ENCODE measurements at places on chromosomes 1 and 21.

GRCh38 chr1:41498391-41498790 is 13.9 kb upstream of the EDN2 start:
- no peak for DNase-seq
- no peaks in the 10 kb centered on the region for H3K27me3 ChIP-seq
- H3K27ac ChIP-seq: peak overlapping the region; percentile 75
- H3K36me3 ChIP-seq: no peaks in the 10 kb centered on the region
- no peak overlapping the region for H3K4me3 ChIP-seq

DNA sequence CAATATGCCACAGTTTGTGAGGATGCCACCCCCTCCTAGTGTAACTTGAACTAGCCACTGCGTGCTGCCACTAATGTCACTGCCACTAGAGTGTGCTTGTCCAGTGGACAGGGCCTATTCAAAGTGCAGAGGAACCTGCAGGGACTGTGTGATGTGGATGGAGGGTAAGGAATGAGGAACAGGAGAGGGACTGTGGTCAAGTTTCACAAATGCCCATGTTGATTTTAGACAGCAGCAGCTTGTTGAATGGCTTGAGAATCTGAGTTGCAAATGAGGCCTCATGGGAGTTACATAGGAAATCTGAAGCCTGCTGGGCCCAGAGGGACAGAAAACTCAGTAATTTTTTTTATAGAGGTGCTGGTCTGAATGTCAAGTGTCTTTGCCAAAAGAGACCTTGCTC is 112.3 kb downstream of the HHAT start:
- no peak overlapping the region for H3K27ac ChIP-seq
- H3K4me1 ChIP-seq: no peaks in the 10 kb centered on the region
- peaks cover 5% of the 10 kb centered on the region for H3K36me3 ChIP-seq
- no peak overlapping the region for H3K4me3 ChIP-seq

DNA sequence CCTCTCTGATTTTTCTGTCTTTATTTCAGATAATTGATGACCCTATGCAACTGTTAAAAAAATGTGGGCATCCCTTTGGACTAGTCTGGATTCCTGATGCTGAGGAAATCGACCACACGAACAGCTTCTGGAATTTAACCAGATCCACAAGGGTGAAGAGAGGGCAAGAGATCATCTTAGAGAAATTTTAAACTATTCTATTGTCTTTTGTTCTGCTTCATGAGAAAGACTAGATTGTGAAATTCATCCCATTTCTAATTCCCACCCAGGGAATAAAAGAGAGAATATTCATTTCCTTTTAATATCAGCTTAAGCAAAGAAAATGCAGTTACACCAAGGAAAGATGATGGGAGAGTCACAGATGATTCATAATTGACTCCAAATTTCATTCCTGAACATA is 71.8 kb downstream of the DUSP10 start:
- no peak for DNase-seq
- H3K36me3 ChIP-seq: no peaks in the 10 kb centered on the region
- no peaks in the 10 kb centered on the region for H3K4me1 ChIP-seq
- H3K27ac ChIP-seq: no peak overlapping the region

DNA sequence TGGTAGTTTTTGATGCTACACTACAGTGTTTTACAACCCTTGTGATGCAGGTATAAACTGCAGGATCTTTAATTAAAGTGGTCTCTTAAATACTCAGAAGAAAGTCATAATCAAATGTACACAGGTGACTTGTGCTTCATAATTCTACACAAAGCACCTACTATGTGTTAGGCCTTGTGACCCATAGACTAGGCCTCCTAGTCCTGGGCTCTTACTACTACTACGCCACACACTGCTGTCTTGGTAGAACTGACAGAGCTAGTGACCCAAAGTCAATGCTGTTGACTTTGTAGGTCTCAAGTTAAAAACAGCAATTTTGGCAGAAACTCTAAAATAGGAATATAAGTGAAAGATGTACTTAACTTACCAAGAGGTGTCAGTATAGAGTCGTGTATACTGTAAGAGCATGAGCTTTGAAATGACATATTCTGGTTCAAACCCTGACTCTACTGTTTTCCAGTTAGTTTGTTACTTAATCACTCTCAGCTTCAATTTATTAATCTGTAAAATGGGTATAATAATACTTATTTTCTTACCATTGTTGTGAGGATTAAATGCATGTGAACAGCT is 48.6 kb upstream of the LMO4 start:
- H3K27me3 ChIP-seq: no peaks in the 10 kb centered on the region
- H3K27ac ChIP-seq: no peak overlapping the region
- no peak overlapping the region for H3K4me3 ChIP-seq
- H3K4me1 ChIP-seq: no peaks in the 10 kb centered on the region
- DNase-seq: no peak

DNA sequence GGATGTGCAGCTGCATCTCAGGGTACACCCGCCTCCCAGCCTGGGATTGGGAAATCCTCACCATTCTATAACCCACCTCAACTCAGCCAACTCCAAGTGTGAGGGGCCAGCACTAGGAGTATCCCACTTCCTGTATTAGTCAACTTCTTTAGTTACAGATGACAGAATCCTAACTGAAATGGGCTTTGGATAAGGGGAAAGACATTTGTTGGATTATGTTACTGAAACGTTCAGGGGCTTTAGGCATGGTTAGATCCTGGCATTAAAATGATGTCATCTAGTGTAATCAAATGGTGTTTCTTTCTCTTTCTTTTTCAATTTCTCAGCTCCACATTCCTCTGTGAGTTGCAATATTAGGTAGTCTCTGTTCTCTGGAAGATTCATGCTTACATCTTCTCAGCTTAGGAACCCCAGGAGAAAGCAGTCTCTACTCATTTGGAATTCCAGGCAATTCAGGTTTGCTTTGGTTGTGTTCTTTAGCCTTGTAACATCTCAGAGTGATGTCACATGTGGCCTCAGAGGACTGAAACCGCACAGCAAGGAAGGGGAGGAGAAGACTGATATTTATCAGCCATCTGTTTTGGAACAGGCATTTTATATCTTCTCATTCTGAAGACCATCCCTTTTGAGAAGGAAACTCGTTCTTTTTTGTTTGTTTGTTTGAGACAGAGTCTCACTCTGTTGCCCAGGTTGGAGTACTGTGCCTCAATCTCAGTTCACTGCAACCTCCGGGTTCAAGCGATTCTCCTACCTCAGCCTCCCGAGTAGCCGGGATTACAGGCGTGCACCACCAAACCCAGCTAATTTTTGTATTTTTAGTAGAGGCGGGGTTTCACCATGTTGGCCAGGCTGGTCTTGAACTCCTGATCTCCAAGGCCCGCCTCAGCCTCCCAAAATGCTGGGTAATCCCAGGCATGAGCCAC is 18.9 kb upstream of the TMEM54 start:
- H3K27ac ChIP-seq: no peak overlapping the region
- no peaks in the 10 kb centered on the region for H3K27me3 ChIP-seq
- H3K4me3 ChIP-seq: no peak overlapping the region
- no peaks in the 10 kb centered on the region for H3K36me3 ChIP-seq
- DNase-seq: no peak

GRCh38 chr1:20123722-20124455 is 4.6 kb upstream of the PLA2G2D start:
- no peak for DNase-seq
- no peaks in the 10 kb centered on the region for H3K36me3 ChIP-seq
- no peak overlapping the region for H3K4me3 ChIP-seq
- no peaks in the 10 kb centered on the region for H3K27me3 ChIP-seq
- no peaks in the 10 kb centered on the region for H3K4me1 ChIP-seq

DNA sequence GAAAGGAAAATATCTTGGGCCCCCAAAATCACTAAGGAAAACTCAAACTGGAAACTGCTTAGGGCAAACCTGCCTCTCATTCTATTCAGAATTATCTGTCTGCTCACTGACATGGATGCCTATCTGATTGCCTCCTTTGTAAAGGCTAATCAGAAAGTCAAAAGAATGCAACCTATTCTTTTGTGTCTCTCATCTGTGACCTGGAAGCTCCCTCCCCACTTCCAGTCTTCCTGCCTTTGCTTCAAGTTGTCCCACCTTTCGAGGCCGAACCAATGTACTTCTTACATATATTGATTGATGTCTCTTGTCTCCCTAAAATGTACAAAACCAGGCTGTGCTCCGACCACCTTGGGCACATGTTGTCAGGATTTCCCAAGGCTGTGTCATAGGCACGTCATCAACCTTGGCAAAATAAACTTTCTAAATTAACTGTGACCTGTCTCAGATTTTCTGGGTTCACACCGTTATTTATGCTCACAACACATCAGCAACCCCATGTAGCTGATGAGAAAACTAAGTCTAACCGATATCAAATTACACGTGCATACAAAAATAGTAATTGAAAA is 302.3 kb upstream of the NRIP1 start:
- no peaks in the 10 kb centered on the region for H3K36me3 ChIP-seq
- no peak overlapping the region for H3K4me3 ChIP-seq
- no peaks in the 10 kb centered on the region for H3K4me1 ChIP-seq
- H3K27me3 ChIP-seq: no peaks in the 10 kb centered on the region

DNA sequence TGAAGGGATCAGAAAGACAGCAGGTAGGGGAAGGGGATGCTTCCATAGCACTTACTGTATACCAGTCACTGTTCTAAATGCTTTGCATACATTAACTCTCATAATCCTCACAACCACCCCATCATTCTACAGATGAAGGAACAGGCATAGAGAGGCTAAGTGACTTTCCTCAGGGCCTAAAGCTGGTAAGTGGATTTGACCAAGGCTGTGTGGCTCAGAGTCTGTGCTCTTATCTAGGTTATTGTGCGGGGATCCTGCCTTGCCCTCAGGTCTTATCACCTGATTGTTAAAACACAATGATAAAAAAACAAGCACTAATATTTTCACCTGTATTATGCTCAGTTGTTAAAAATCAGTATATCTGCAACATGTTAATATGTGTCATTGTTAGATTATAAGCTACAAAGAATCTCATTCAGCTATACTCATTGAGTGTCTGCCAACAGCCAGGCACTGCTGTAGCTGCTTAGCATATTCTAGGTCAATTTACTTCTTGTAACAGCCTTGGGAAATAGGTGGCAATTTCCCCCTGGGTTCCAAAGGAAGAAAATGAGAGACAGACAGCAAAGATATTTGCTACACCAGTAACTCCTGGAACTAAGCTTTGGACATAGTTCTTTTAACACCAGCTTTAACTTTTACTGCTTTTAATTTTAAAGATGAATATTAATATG is 38.6 kb upstream of the RBM15 start:
- no peaks in the 10 kb centered on the region for H3K27me3 ChIP-seq
- no peak for DNase-seq
- no peaks in the 10 kb centered on the region for H3K4me1 ChIP-seq
- H3K27ac ChIP-seq: no peak overlapping the region
- no peaks in the 10 kb centered on the region for H3K36me3 ChIP-seq

DNA sequence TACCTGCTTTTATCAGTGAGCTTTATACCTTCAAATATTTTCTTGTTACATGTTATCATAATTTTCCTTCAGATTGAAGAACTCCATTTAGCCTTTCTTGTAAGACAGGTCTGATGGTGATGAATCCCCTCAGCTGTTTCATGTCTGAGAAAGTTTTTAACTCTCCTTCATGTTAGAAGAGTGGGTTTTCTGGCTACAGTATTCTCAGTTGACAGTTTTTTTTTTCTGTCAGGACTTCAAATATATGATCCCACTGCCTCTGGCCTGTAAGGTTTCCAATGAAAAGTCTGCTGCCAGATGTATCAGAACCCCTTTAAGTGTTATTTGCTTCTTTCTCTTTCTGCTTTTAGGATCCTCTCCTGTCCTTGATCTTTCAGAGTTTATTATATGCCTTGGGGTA is 248.2 kb downstream of the LBR start:
- no peak overlapping the region for H3K27ac ChIP-seq
- H3K4me3 ChIP-seq: no peak overlapping the region
- no peaks in the 10 kb centered on the region for H3K27me3 ChIP-seq
- H3K4me1 ChIP-seq: no peaks in the 10 kb centered on the region
- no peak for DNase-seq

DNA sequence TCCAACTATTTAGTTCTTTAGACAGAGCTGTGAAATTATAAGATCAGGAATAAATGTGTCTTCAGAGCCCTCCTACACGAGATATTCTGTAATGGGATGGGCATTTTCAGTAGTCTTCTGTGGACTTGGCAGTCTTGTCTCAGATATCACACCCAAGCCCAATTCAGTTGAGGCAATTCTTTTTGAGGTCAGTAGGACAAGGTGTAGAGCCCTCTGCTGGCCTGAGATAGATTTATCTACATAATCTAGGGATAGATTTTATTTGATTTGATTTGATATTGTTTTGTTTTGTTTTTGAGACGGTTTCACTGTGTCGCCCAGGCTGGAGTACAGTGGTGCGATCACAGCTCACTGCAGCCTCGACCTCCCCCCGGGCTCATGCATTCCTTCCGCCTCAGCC is 77.5 kb downstream of the FMN2 start:
- no peaks in the 10 kb centered on the region for H3K27me3 ChIP-seq
- H3K4me3 ChIP-seq: no peak overlapping the region
- H3K36me3 ChIP-seq: no peaks in the 10 kb centered on the region
- DNase-seq: no peak
- no peak overlapping the region for H3K27ac ChIP-seq
- H3K4me1 ChIP-seq: no peaks in the 10 kb centered on the region

GRCh38 chr21:35614396-35614921 is 445.9 kb downstream of the SETD4 start:
- H3K36me3 ChIP-seq: no peaks in the 10 kb centered on the region
- no peaks in the 10 kb centered on the region for H3K4me1 ChIP-seq
- no peak overlapping the region for H3K27ac ChIP-seq

DNA sequence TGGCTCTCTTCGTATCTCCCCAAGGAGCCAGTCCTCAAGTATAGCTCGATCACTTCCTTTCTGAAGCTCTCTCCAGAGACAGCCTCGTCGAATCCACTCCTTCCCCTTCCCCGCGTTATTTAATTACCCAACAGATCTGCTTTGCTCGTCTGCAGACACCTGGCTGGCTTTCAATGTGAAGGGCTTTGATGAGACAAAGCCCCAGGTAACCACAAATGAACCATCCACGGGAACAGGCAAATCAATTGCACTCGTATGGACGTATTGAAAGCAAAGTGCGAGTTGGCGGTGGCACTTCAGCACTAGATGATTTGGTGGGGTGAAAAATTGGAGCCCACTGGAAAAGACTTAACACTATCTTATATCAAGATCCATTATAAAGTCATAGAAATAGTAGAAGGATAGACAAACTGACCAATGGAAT is 364 bp upstream of the BCAR3 start:
- peak overlapping the region; percentile 43 for H3K27ac ChIP-seq
- peak overlapping the region; percentile 57 for H3K4me3 ChIP-seq
- DNase-seq: no peak
- H3K27me3 ChIP-seq: no peaks in the 10 kb centered on the region
- no peaks in the 10 kb centered on the region for H3K36me3 ChIP-seq

DNA sequence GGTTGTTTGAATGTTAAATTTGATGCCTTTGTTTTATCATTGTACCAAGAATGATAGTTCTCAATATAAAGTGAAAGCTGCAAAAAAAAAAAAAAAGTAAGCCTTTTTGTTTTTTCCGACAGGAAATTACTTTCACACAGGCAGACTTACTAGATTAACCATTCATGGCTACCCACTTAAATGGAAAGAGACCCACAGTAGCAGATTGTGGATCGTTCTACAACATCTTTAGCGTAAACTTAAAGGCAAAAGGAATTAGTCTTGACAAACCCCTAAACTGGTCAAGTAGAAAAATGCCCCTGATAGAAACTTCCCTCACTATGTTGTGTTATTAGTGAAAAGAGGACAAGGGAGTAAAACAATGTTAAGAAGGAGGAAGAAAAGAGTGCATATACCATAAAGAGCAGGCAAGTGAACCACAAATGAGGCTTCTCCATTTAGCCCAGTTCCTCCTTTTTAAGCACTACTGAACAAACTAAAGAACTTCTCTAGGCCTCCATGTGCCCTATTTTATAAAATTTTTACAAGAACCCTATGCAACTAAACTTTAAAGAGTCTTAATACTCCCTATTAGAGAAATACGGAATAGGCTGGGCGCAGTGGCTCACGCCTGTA is 1560.3 kb downstream of the MRPL39 start:
- no peaks in the 10 kb centered on the region for H3K36me3 ChIP-seq
- H3K27ac ChIP-seq: no peak overlapping the region
- DNase-seq: no peak
- no peak overlapping the region for H3K4me3 ChIP-seq
- H3K27me3 ChIP-seq: no peaks in the 10 kb centered on the region
- no peaks in the 10 kb centered on the region for H3K4me1 ChIP-seq
